ENCODE measurements at places on chromosomes 2 and 18. TPM values are rescaled to one million over a fixed set of nuclear protein-coding genes. Genes with fewer than 3 reads are reported as not detected.

The HOXD1 gene
- 0.16 TPM for total RNA-seq

The SIX2 gene
- 4.0 TPM for total RNA-seq

The CPLX4 gene
- total RNA-seq: not detected

The PTPN4 gene
- 59.1 TPM for total RNA-seq

The ANTXR1 gene
- total RNA-seq: 77.4 TPM

- no peaks in the 10 kb centered on the region for H3K4me1 ChIP-seq
- H3K4me3 ChIP-seq: no peak overlapping the region
- no peak for DNase-seq
- H3K27ac ChIP-seq: no peak overlapping the region
- H3K36me3 ChIP-seq: no peaks in the 10 kb centered on the region
Observed at GRCh38 chr18:59429608-59430007, 70.5 kb upstream of the LMAN1 start.

DNA sequence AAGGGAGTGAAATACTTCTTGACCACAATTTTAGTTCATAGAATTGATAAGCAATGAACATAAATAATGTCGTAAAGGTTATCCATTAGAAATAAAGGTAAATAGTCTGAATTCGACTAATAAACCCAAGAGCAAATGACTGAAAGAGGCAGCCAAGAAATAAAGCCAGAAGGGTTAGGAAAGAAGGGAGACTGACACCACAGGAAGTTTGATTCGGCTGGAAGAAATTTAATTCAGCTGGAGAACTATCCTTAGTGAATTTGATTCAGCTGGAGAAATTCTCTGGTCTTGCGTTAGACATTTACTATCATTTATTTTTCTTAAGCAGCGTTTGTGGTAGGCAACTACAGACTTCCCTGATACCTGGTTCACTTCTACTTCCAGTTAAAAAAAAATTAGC, 429.6 kb downstream of the PID1 start:
- no peak overlapping the region for H3K27ac ChIP-seq
- no peak overlapping the region for H3K4me3 ChIP-seq
- no peak for DNase-seq
- H3K27me3 ChIP-seq: peaks cover 12% of the 10 kb centered on the region

DNA sequence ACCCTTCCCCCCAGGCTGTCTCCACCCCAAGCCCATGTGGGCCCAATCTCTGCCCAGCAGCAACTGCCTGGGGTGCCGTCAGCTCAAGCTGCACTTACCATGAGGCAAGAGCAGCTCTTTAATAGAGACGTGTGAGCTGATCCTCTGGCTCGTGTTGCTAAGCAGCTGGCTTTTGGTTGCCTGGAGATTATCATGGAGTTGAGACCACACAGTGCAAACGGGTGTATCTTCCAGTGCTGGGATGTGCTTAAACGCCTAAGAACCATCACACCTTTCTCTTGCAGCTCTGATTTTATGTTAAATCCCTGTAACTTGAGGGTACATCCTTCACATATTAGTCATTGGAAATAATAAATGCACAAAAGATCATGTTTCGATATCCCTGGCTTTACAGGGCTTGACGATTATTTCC, 271.1 kb downstream of the PRKCE start:
- no peak for DNase-seq
- no peak overlapping the region for H3K27ac ChIP-seq
- peaks cover 3% of the 10 kb centered on the region for H3K4me1 ChIP-seq
- H3K36me3 ChIP-seq: no peaks in the 10 kb centered on the region
- peaks cover 13% of the 10 kb centered on the region for H3K27me3 ChIP-seq

DNA sequence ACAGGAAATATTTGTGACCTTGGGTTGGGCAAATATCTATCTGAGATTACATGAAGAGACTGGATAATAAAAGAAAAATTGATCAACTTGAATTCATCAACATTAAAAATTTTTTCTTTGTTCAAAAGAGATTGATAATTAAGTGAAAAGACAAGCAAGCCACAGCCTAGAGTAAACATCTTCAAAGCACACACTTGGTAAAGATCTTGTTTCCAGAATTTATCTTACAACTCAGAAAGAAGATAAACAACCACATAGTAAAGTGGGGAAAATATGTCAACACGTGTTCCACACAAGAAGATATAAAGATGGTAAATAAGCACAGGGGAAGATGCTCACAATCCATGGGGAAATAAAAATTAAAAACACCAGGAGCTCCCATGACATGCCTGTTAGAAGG, 195.9 kb downstream of the SOX11 start:
- no peaks in the 10 kb centered on the region for H3K27me3 ChIP-seq
- H3K4me3 ChIP-seq: no peak overlapping the region
- H3K4me1 ChIP-seq: peaks cover 37% of the 10 kb centered on the region

GRCh38 chr2:78907089-78907488, 118.4 kb upstream of the REG3G start:
- H3K27me3 ChIP-seq: no peaks in the 10 kb centered on the region
- peaks cover 11% of the 10 kb centered on the region for H3K4me1 ChIP-seq
- no peak overlapping the region for H3K4me3 ChIP-seq
- H3K27ac ChIP-seq: no peak overlapping the region
- no peaks in the 10 kb centered on the region for H3K36me3 ChIP-seq
- DNase-seq: no peak

- no peak for DNase-seq
- H3K36me3 ChIP-seq: no peaks in the 10 kb centered on the region
- H3K27me3 ChIP-seq: no peaks in the 10 kb centered on the region
- peaks cover 9% of the 10 kb centered on the region for H3K4me1 ChIP-seq
- H3K4me3 ChIP-seq: no peak overlapping the region
Observed at GRCh38 chr18:73099759-73100158, 232.0 kb upstream of the NETO1 start.

GRCh38 chr2:218137514-218137913, 11.7 kb downstream of the CXCR2 start:
- H3K27me3 ChIP-seq: peaks cover 38% of the 10 kb centered on the region
- H3K4me1 ChIP-seq: no peaks in the 10 kb centered on the region
- H3K27ac ChIP-seq: no peak overlapping the region
- no peaks in the 10 kb centered on the region for H3K36me3 ChIP-seq

- H3K4me3 ChIP-seq: no peak overlapping the region
- H3K4me1 ChIP-seq: no peaks in the 10 kb centered on the region
- DNase-seq: no peak
- peaks cover 48% of the 10 kb centered on the region for H3K27me3 ChIP-seq
- no peaks in the 10 kb centered on the region for H3K36me3 ChIP-seq
Observed at GRCh38 chr2:11667866-11668637, 1.9 kb downstream of the NTSR2 start.

DNA sequence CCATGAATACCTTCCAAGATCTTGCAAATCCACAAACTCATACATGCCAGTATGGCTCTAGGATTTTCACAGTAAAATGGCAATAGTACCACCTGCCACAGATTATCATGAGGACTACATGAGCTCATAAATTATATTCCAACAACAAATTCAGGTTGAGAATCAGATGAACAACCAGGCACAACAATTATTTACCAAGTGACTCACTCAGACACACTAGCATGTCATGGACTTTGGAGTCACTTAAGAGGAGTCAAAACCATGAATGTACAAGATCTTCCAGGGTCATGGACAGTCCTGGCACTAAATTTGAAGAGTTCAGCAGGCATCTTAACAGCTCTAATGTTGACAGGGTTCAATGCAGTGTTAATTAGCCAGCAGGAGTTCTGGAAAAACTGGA, 34.4 kb upstream of the BZW1 start:
- H3K36me3 ChIP-seq: no peaks in the 10 kb centered on the region
- peaks cover 10% of the 10 kb centered on the region for H3K4me1 ChIP-seq
- DNase-seq: no peak
- H3K27me3 ChIP-seq: peaks cover 3% of the 10 kb centered on the region
- no peak overlapping the region for H3K27ac ChIP-seq

Data from progenitor cell of endocrine pancreas (in vitro differentiated cells).